Esophagus muscularis mucosa (tissue), 4 donors: ENCODE measurements at places on chromosomes 3 and 15. TPM values are rescaled to one million over a fixed set of nuclear protein-coding genes. Genes with fewer than 3 reads are reported as not detected.

The HYAL1 gene
- 8.9 TPM for total RNA-seq

The AHSG gene
- not detected for total RNA-seq

The SMARCC1 gene
- 52.9 TPM for total RNA-seq

The UNC13C gene
- total RNA-seq, result 0.17 TPM

The GOLGA8G gene
- total RNA-seq, result 0.19 TPM

The LSAMP gene
- 1.6 TPM for total RNA-seq

The AGBL1 gene
- not detected for total RNA-seq

GRCh38 chr3:102736975-102737304 is 302.1 kb downstream of the ZPLD1 start:
- H3K27me3 ChIP-seq, result no peaks in the 10 kb centered on the region
- no peak overlapping the region for H3K4me3 ChIP-seq
- H3K4me1 ChIP-seq, result peaks cover 18% of the 10 kb centered on the region
- H3K36me3 ChIP-seq, result no peaks in the 10 kb centered on the region
- no peak for DNase-seq

DNA sequence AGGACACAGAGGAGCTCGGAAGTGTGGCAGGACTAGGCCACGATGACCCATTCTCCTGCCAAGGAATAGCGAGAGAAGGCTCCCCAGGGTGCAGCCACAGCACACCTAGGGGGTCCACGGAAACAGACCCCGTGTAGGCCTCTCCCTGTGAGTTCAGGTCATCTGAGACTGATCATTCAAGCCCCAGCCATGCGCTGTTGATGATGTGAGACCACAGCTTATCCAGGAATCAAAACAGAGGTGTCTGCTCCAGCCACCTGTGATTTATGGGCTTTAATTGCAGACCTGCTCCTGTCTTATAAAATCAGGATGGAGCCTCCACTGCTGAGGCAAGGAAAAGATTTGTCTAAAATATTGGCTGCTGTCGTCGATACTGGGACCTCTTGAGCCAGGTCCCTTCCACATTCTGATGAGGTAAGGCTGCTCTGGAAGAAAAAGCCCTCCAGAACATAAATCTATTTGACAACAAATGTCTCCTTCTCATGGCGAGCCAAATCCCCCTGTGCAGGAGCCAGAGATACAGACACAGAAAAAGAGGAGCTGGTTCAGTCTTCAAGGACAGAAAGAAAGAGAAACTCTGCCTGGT is 186.7 kb downstream of the TJP1 start:
- no peaks in the 10 kb centered on the region for H3K4me1 ChIP-seq
- H3K27ac ChIP-seq, result no peak overlapping the region
- H3K36me3 ChIP-seq, result no peaks in the 10 kb centered on the region
- H3K27me3 ChIP-seq, result no peaks in the 10 kb centered on the region

DNA sequence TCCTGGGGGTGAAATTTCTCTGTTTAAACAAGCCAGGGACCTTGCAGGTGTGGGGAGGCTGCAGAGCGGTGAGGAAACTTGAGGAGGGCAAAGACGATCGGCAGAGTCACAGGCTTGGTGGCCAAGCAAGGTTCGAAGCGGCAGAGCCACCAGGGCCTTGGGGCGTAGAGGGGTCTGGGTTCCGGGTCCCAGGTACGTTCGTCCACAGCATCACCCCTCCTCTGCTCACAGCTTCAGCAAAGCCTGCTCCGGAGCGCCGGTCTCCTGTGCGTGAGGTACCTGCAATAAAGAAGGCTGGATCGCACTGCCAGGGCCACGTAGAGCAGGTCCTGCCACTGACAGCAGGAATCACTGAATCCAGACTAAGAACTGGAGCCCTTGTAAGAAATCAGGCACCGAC is 66.8 kb upstream of the PCSK6 start:
- H3K27me3 ChIP-seq, result no peaks in the 10 kb centered on the region
- H3K27ac ChIP-seq, result no peak overlapping the region
- no peaks in the 10 kb centered on the region for H3K36me3 ChIP-seq
- DNase-seq, result no peak

DNA sequence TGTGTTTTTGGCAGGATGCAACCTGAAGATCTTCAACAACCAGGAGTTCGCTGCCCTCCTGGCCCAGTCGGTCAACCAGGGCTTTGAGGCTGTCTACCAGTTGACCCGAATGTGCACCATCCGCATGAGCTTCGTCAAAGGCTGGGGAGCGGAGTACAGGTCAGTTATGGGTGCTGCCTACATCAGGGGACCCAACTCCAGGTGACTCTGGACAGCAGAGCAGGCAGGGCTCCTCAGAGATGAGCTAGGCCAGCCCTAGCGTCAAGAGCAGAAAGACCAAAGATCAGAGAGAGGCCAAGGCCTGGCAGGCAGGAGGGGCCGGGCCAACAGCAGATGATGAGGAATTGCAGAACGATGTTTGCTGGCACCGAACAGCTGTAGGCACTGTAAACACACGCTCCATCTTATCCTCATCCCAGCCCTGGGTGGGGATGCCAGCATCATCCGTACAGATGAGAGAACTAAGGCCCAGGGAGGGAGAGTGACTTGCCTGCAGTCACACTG is 67.1 kb downstream of the AAGAB start:
- peaks cover 84% of the 10 kb centered on the region for H3K4me1 ChIP-seq
- H3K36me3 ChIP-seq, result peaks cover 37% of the 10 kb centered on the region
- peak overlapping the region; percentile 79 for H3K27ac ChIP-seq
- no peak for DNase-seq
- no peaks in the 10 kb centered on the region for H3K27me3 ChIP-seq

DNA sequence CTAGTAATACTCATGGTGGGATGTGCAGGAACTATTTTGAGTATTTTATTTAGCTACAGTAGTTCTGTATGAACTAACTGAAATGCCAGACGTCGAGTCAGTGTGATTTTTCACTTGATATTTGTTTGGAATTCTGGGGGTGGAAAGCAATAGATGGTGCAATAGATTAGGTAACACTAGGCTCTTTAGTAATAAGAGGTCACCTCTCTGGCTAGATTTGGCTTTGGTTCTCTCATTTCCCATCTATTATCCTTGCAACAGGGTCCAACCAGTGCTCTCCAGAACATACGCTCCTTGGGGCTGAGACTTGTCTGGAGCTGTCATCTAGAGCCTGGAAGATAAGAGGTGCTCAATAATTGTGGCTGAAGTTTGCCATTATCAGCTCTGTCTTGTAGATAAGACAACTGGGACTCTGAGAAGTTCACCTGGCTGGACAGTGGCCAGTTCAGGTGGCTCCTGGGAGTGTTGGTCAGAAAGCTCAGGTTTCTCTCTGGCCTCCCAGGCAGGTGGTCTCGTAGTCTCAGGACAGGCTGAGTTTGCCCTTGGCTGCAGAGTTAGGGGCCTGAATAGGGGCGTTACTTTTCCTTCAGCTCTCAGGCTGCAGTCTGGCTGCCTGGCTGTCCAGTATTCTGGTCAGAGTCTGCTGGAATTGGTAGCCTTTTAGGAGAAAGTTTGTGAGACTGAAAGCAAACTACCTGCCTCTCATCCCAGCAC is 277.5 kb upstream of the RGMA start:
- H3K4me1 ChIP-seq, result no peaks in the 10 kb centered on the region
- H3K4me3 ChIP-seq, result no peak overlapping the region
- no peak for DNase-seq
- H3K27ac ChIP-seq, result no peak overlapping the region

DNA sequence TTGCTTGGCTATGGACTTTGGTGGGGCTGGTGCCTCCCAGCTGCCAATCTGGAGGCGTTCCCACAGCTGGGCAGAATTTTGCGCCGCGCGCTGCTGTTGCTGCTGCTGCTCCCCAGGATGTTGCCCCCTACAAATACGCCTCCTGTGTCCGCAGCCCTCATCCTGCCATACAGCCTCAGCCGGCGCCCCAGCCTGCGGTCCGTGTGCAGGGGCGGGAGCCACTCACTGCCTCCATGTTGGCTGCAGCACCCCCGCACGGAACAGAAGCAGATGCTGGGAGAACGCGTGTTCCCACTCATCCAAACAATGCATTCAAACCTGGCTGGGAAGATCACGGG is 197.7 kb upstream of the MCTP2 start:
- H3K4me1 ChIP-seq, result no peaks in the 10 kb centered on the region
- DNase-seq, result no peak
- H3K27ac ChIP-seq, result no peak overlapping the region
- H3K36me3 ChIP-seq, result no peaks in the 10 kb centered on the region
- no peaks in the 10 kb centered on the region for H3K27me3 ChIP-seq

DNA sequence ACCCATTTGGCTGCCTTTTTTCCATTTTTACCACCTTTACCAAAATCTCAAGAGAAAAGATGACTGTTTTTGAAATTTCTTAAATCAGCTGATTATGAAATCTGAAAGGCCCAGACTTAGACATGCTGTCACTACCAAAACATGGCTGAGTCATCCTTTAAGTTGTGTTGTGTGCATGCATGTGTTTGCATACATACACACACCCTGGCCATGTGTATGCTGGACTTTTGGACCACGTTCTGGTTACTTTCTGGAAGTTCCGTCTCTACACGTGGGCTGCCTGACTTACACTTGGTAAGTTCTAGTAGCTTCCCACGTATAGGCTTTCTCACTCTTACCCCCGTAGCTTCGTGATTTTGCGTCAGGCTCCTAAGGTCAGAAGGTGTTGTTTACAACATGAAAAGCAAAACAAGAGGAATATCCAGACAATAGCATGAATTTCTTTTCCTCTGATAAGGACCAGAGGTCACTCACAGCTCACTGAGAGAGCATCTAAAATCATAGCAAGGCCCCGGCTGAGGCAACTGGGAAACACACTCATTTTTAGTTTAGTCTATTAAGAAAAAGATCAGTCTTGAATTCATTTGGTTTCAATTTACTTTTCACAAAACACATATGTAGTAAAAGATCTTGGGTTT is 62.4 kb downstream of the COL8A1 start:
- H3K36me3 ChIP-seq, result no peaks in the 10 kb centered on the region
- H3K27ac ChIP-seq, result no peak overlapping the region
- H3K27me3 ChIP-seq, result no peaks in the 10 kb centered on the region
- no peak overlapping the region for H3K4me3 ChIP-seq
- peaks cover 28% of the 10 kb centered on the region for H3K4me1 ChIP-seq

- H3K36me3 ChIP-seq, result no peaks in the 10 kb centered on the region
- no peak for DNase-seq
- H3K4me3 ChIP-seq, result no peak overlapping the region
- H3K27me3 ChIP-seq, result no peaks in the 10 kb centered on the region
Observed at GRCh38 chr3:79085171-79085570, 682.6 kb downstream of the ROBO1 start.

DNA sequence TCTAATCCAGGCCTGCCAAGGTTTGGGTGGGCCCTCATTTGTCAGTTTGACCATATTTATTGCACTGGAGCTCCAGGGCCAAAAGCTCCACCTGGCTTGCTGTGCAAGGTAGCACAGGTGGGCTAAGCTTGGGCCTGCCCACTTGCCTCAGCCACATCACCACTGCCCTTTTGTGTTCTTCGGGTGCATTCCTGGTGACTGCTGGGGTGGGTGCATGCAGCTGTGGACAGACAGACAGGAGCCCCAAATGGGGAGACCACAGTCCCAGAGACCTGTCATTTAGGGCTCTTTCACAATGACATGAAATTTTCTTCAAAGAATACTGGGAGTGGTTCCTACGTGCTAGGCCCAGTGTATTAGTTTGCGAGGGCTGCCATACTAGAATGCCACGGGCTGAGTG is 2.7 kb downstream of the MESP2 start:
- no peak overlapping the region for H3K27ac ChIP-seq
- no peaks in the 10 kb centered on the region for H3K27me3 ChIP-seq
- H3K36me3 ChIP-seq, result no peaks in the 10 kb centered on the region
- DNase-seq, result no peak
- no peak overlapping the region for H3K4me3 ChIP-seq

- H3K4me1 ChIP-seq, result no peaks in the 10 kb centered on the region
- H3K4me3 ChIP-seq, result no peak overlapping the region
- DNase-seq, result no peak
Observed at GRCh38 chr3:160006282-160007163, 17.9 kb downstream of the IL12A start.

- no peaks in the 10 kb centered on the region for H3K27me3 ChIP-seq
- DNase-seq, result no peak
- peaks cover 24% of the 10 kb centered on the region for H3K4me1 ChIP-seq
- H3K27ac ChIP-seq, result peak overlapping the region; percentile 63
- H3K4me3 ChIP-seq, result no peak overlapping the region
Observed at GRCh38 chr15:68775671-68776476, 44.8 kb downstream of the ANP32A start.

GRCh38 chr3:158911586-158911985 is 109.7 kb downstream of the MFSD1 start:
- DNase-seq, result no peak
- H3K36me3 ChIP-seq, result no peaks in the 10 kb centered on the region
- no peak overlapping the region for H3K4me3 ChIP-seq
- H3K27ac ChIP-seq, result no peak overlapping the region
- H3K4me1 ChIP-seq, result no peaks in the 10 kb centered on the region
- H3K27me3 ChIP-seq, result no peaks in the 10 kb centered on the region

- H3K27me3 ChIP-seq, result no peaks in the 10 kb centered on the region
- no peaks in the 10 kb centered on the region for H3K36me3 ChIP-seq
- peak overlapping the region; percentile 79 for H3K27ac ChIP-seq
- no peak for DNase-seq
- H3K4me1 ChIP-seq, result peaks cover 39% of the 10 kb centered on the region
- no peak overlapping the region for H3K4me3 ChIP-seq
Observed at GRCh38 chr3:111801693-111802092, 57.4 kb upstream of the PHLDB2 start.

- no peaks in the 10 kb centered on the region for H3K27me3 ChIP-seq
- DNase-seq, result no peak
- H3K36me3 ChIP-seq, result no peaks in the 10 kb centered on the region
- H3K27ac ChIP-seq, result no peak overlapping the region
- H3K4me1 ChIP-seq, result peaks cover 26% of the 10 kb centered on the region
Observed at GRCh38 chr15:48795901-48796300, 15.0 kb downstream of the CEP152 start.

- H3K36me3 ChIP-seq, result no peaks in the 10 kb centered on the region
- DNase-seq, result no peak
- no peak overlapping the region for H3K4me3 ChIP-seq
- no peaks in the 10 kb centered on the region for H3K27me3 ChIP-seq
- no peaks in the 10 kb centered on the region for H3K4me1 ChIP-seq
Observed at GRCh38 chr15:33963831-33964664, 4.2 kb upstream of the CHRM5 start.

GRCh38 chr3:171156401-171157010 is 130.0 kb upstream of the SLC2A2 start:
- no peaks in the 10 kb centered on the region for H3K36me3 ChIP-seq
- no peak overlapping the region for H3K4me3 ChIP-seq
- no peak overlapping the region for H3K27ac ChIP-seq

DNA sequence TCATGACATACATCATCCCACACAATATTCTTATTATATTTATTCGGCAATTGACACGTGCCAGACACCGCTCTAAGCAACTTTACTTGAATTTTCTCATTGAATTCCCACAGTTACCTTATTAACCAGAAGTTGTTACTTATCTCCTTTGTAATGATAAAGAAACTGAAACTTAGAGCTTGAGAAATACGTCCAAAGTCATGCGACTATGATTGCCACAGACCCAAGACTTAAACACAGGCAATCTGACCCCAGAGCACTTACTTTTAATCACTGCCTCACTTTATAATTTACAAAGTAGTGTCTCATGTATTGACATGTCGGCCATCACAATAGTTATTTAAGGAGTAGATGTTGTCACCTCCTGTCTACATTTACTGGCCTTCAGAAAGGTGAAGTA is 64.7 kb downstream of the ATP13A4 start:
- no peak overlapping the region for H3K27ac ChIP-seq
- no peak for DNase-seq
- H3K4me1 ChIP-seq, result no peaks in the 10 kb centered on the region
- H3K36me3 ChIP-seq, result no peaks in the 10 kb centered on the region
- H3K4me3 ChIP-seq, result no peak overlapping the region

GRCh38 chr3:4995500-4996053 is 16.3 kb downstream of the BHLHE40 start:
- no peaks in the 10 kb centered on the region for H3K36me3 ChIP-seq
- DNase-seq, result no peak
- no peaks in the 10 kb centered on the region for H3K27me3 ChIP-seq
- peak overlapping the region; percentile 63 for H3K27ac ChIP-seq
